ENCODE measurements at places on chromosomes 12 and 14.

DNA sequence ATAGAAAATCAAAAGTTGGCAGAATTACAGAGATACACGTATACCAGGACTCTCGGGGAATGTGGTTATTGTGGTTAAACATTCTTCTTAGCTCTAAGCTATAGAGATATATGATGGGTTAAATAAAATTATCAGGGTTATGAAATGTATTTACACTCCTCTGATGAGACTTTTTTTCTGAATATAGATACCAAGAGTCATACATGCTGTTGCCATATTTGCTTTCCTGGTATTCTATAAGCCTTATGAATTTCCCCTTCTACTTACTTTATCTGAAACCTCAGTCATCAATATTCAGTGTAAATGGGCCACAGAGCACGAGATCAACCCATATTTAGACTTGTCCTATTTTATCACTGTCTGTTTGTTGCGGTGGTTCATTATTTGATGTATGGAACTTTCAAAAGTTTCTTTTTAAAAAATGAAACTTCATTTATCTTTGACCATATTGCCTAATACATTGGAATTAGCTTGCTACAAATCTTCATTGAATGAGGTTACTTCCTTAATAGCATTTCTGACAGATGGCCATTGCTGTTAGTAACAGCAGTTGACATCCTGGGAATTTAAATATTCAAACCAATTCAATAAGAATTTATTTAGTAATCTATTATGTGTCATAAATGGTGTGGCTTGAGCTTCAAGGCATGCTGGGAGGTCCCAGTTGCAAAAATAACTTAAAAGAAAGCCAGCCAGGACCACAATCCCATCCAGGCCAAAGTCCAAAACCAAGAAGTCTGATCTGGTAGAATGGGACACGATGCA lies 393.5 kb downstream of the PCNX1 start:
- DNase-seq: no peak

- no peak for DNase-seq
These were observed 50.5 kb downstream of the KRT80 start for GRCh38 chr12:52141306-52141705.

GRCh38 chr12:40192704-40193255 lies 32.0 kb upstream of the LRRK2 start:
- DNase-seq: no peak

DNA sequence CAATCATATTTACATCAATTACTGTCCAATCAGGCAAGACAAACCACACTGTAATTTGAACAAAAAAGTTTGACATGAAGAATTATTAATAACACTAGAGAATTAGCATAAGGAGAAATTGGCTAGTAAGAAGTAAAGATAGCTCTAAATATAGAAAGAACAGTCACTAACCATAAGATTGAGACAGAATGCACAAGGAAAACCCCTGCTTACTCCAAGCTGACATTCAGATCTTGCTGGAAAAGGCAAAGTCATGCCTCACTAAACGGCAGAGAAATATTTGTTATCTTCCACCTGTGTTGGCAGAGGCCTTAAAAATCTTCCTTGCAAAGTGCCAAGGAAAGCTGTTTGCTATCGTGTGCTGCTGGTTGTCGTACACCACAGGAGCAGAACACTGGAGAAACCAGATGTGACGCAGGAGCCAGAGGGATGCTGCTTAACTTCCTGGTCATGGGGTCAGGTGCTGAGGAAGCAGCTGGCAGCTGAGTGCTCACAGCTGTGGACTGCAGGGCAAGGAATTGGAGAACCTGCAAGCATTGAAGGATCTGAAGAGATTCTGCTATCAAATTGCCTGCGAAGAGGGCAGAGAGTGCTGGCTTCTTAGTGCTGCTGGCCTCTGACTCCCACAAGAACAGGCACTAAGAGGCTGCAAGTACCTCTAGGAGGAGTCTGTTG lies 1323.3 kb downstream of the LRFN5 start:
- no peak for DNase-seq

DNA sequence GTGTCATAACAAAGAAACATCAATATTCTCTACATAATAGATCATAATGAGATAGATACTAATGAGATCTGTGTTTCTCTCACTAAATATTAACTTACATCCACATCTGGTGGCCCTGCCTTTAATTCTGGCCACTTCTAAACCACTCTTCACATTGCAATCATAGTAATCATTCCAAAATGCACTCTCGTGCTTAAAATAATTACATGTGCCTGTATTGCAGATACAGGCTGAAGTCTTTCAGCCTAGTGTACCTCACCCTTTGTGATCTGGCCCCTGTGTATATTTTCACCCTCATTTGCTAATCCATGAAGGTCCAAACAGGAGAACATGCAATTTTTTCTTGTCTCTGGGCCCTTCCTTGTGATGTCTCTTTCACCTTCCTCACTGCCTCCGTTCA lies 108.0 kb downstream of the LIN7A start:
- no peak for DNase-seq

DNA sequence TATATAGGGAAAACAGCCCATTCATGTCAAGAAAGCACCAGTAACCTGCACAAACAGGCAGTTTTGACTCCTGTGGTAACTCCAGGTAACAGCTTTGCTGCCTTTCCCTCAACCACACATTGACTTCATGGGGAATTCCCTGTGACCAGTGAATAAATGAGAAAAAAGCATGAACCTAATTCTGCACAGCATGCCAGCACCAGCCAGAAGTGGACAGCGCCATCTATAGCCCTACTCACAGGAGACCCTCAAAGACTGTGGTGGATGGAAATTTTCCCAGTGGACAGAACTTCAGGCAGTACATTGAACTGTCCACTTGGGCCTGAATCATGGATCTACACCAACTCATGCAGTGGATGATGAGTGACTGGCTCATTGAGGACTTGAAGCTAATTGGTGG lies 152.1 kb downstream of the SLC8A3 start:
- DNase-seq: no peak

GRCh38 chr14:35046048-35046750 lies at the start of gene FAM177A1:
Gene FAM177A1, plus strand, starts transcription at chr14:35046272. Its CDS starts 192 bp downstream, at chr14:35046464.
- peak; percentile 95 for DNase-seq

DNA sequence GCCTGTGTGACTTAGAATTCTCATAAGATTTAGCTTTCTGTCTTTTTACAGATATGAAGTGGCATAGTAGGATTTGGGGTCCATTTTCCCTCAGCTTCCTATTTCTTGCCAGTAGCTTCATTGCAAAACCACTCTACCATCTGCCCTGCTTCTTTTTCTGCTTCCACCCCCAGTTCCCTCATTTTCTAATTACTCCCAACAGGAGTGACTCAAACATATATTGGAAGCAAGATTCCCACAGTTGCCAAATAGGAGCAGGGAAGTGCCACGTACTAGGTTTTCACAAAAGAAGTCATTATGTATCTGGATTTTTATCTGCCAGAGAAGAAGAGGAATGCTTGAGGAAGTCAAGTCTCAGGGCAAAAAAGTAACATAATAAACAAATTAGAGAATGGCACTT lies 64.1 kb downstream of the ANO4 start:
- no peak for DNase-seq

GRCh38 chr12:67452119-67452805 lies 183.1 kb downstream of the CAND1 start:
- no peak for DNase-seq

DNA sequence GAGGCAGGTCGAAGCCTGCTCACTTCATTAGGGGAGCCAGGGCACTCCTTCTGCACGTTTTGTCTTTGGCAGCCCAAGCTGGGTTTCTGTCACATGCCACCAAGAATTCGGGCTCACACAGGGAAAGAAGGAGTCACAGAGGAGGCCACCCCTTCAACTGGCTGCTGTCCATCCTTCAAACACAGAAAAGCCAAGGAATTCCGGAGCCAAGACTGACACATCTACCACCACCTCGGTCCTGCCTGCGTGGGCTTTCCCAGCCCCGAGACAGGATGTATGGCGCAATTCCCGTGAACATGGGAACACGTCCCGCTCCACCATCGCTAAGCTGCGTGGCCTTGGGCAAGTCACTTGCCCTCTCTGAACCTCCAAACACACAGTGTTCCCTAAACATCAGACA lies 70.4 kb downstream of the NCOR2 start:
- DNase-seq: no peak

GRCh38 chr12:116492703-116493324 lies 66.4 kb upstream of the MAP1LC3B2 start:
- no peak for DNase-seq

DNA sequence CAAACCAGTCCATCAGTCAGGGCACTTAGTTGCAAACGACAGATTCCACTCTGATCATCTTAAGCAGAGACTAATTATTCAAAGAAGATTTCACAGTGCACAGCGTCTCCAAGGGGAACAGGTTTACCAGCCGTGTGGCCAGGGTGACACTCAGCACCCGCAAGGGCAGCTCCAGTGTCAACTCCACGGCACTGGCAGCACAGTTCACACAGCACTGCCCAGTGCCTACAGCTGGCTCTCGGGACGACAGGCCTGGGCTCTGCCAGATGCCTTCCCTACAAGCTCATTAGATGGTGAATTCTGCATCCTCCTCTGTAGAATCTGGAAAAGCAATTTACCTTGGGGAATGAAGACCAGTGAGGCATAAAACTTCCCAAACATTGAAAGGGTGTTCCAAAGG lies 4.9 kb downstream of the OR10P1 start:
- DNase-seq: no peak

DNA sequence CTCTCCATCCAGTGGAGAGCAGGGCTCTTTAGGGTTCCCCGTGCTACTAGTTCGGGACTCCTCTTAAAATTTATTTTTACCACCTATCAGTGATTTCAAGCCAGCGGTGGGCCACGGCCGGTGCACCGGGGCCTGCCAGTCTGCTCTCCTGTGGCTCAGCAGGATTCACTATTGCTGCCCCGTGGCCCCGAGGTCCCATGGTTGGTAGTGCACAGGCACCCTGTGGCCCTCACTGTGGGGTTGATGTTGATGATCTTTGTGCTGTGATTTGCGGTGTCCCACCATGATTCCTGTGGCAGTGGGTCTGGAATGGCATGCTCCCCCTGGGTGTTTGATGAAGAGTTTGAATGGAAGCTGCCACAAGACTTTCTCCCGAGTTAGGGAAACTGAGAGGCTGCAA lies 12.6 kb upstream of the MEG3 start:
- DNase-seq: no peak

DNA sequence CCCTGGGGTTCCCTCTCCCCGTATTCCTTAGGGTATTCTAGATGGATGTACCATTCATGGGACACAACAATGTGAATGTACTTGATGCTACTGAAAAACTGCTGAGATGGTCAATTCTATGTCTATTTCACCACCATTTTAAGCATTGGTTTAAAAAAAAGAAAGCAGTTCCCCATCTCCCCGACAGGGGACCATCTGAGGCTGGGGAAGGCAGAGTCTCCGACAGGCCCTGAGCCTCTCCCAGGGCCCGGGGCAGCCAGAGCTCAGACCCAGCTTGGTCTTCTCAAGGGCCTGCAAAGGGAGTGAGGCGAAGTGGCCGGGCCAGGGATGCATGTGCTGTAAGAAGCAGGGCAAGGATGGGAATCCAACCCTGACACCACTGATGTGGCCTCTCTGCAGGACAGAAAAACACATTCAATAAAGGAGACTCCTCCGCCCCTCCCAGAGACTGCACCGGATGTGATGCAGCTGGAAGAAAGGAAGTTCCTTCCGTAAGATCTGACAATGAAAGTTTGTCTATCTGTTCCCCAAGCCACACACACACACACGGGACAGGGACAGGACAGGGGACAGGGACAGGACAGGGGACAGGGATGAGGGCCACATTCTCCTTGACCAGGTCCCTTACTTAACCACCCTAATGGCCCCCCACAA lies 234.1 kb downstream of the BCL11B start:
- no peak for DNase-seq

GRCh38 chr12:53937596-53938325 lies 870 bp upstream of the HOXC13 start:
- no peak for DNase-seq

GRCh38 chr12:113320401-113320800 lies 14.5 kb downstream of the SLC8B1 start:
- DNase-seq: no peak

DNA sequence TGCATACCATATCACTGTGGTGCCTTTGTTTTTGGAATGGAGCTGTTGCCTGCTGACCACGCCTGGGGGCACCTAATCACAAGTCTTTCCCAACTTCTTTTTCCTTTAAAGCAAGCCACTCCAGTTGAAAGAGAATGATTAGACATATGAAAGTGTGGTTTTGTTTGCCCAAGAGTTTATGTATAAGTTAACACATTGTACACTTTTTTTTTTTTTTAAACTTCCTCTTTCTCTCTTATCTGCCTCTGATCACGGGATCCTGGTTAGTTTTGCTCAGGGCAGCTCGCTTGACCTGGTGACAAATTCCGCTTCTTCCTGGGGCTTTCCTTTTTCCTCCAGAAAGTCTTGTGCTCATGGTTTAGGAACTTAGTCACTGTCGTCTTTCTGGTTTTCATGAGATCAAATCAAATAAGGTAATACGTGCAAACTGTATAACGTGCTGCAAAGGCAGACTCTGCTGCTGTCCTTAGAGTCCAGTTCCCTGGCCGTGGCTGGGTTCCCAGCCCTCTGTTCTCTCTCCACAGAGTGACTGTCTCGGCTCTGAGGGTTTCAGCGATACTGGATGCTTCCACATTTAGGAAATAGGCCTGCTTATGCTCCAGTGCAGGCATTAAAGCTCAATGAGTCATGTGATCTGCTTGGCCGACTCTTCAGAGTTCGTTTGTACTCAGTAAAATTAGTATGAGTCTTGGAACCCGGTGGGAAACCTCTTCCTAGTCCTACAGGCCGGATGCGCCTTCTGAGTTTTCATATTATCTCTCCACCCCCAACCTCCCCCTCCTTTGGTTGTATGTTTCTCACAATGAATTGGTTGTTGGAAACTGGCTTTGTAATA lies 15.2 kb downstream of the RASSF3 start:
- peak; percentile 40 for DNase-seq

DNA sequence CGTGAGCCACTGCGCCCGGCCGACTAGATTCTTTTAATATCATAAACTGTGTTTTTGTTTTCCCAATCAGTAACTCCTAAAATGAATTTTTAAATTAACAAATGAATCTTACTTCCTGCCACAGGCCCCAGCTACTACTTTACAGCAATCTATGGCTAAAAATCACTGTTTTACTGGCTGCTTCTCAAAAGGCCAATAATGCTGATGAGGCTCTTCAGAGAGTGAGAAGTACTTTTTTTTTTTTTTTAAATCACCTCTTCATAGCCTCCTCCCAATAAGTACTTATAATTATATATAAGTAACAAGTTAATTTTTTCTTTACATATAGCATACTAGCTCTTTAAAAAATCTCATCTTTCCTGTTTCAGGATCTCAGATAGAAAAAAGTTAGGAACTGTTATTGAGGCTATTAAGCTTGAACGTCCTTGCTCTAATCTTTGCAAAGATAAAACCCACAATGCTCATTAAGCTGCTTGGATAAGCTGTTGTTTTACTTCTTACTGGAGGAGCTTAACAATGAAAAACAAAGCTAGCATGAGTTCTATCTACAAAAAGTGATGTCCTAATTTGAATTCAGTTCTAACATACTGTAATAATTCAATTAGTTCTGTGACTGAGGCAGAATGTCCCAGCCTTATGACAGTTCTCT lies 12.8 kb upstream of the WDR20 start:
- no peak for DNase-seq
